ENCODE measurements at places on chromosomes 1 and 21.

DNA sequence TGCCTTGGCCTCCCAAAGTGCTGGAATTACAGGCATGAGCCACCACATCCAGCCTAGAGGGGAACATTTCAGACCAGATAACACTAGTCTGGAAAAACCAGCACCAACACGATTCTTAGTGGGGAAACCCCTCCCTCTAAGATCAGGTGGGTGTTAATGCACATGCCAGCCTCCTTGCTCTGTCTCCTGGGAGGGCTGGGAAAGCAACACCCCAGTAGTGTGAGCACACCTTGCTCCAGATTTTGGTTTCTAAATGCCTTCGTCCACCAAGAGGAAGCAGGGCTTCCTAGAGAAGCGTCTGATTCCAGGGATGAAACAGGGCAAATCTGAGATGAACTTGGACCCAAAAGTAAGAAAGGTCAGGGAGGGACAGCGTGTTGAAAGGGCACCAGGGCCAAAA is 2.2 kb upstream of the KRTAP10-4 start:
- no peak for DNase-seq

GRCh38 chr1:78359666-78360065 is 131.1 kb upstream of the PTGFR start:
- DNase-seq = no peak

GRCh38 chr21:45235488-45235887 is 52.2 kb downstream of the POFUT2 start:
- DNase-seq = no peak

DNA sequence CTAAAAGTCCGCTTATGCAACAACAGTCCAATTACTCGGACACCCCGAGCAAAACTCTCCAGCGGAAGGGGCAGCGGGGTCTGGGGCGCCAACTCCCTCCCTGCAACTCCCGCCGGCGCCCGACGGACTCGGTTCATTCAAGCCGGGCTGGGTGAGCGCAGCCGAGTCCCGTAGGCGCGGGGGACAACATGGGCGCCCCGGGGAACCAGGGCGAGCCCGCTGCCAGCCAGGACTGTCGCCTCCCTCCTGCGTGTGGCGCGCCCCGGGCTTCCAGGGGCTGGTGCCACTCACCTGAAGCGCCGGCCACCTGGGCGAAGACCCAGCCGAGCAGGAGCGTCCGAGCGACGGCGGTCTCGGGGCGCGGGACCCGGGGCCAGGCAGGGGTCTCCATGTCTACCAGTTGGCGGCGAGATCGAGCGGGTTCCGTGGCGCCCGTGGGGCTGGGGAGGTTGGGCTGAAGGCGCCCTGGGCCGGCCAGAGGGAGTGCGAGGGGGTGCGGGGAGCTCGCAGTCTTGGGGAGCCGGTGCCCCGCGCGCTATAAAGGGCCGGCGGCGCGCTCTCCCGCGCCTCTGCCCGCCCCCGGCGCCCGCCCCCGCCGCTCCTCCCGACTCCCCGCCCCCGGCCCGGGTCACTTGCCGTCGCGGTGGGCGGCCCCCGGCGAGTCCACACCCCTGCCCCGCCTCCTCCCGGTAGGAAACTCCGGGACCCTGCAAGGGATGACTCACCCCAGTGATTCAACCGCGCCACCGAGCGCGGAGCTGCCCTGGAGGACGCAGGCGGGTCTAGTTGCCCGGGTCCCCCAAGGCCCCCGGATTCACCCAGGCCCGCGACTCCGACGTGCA is at the start of gene F3:
F3 (minus strand) TSS at position 514 of the 842 bp plus-strand sequence; CDS start at position 391, 123 bp downstream.
- DNase-seq = no peak

- DNase-seq = no peak
Observed at GRCh38 chr1:229590119-229590518, 31.6 kb upstream of the ABCB10 start.

Measured in anterior cingulate cortex (tissue), 58 donors.